Activated CD8-positive, alpha-beta memory T cell treated with anti-CD3 and anti-CD28 coated beads for 48 hours (primary cell): ENCODE measurements at places on chromosomes 2 and 18.

DNA sequence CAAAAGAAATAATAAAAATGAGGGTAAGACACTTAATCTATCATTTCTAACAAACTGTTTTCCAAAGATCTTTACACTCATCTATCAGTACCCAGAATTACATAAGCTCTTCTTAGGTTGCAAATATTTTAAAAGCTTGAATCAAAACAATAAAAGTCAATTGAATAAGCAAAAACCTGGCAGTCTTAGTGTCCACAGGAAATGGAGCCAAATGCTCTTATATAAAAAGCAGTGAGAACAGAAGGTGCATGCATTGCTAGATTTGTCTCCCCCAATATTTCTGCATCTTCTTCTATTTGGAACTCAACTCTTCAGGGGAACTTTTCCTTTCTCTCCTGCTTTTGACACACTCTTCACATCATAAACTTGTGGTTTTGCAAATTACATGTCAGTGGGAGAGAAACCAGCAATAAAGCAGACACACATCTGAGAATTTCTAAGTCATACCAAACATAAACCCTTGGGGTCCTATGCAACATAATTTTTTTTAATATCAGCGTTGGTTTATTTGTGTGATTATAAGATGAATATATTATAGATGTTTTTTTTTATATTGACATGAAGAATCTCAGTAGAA lies 343.9 kb upstream of the ACVR2A start:
- DNase-seq, result no peak

GRCh38 chr2:171432969-171433762 lies 624 bp downstream of the METTL8 start:
- peak; percentile 8 for DNase-seq

DNA sequence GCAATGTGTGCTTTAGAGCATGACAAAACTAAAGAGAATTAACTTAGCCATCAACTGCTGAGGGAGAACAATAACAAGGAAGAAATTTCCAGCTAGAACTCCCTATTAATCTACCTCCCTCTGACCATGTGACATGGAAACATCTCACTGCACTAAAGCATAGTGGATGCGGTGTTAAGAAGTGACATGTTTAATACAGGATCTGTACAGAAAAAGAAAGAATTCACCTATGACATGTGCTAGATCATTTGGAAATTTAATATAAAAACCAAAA lies 202.3 kb upstream of the KLHL14 start:
- no peak for DNase-seq

- no peak for DNase-seq
These were observed 27.4 kb downstream of the APCDD1 start for GRCh38 chr18:10481831-10482230.

DNA sequence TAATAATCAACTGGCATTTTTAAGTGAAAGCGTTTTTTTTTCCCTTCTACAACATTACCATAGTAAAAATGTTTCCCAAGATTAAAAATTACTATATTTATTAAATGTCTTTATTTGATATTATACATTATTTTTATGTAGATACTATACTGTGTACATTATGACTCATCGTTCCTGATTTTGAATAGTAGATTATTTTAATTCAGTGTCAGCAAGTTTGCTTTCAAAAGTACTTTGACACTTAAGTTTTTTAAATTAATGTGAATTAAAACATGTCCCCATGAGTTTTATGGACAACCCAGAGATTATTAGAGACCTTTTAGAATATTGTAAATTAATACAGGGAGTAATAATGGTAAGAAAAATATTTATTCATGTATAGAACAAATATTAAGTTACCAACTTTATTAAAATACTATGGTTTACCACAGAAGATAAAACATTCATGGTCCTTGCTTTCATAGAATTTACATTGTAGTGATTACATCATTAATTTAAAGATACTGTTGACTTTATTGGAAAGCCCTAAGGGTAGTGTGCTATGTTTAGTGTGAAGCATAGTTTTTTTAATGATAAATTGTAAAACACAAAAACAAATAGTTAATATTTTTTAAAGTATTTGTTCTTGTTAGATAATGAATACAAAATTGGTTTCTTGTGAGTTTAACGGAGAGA lies 21.9 kb downstream of the DYNC1I2 start:
- DNase-seq, result no peak

DNA sequence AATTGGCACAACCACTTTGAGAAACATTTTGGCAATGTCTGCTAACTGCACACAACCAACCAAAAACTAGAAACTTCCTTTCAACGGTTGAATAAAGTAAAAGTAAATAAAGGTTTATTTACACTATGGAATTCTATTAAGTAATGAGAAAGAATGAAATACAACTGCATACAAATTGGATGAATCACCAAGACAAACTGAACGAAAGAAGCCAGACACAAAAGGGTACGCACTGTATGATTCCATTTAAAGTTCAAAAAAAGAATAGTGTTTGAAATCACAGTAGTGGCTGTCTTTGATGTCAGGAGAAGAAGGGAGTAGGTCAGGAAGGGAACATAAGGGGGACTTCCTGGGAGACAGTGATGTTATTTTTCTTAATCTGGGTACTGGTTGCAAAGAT lies 46.5 kb upstream of the SULT1C3 start:
- no peak for DNase-seq

DNA sequence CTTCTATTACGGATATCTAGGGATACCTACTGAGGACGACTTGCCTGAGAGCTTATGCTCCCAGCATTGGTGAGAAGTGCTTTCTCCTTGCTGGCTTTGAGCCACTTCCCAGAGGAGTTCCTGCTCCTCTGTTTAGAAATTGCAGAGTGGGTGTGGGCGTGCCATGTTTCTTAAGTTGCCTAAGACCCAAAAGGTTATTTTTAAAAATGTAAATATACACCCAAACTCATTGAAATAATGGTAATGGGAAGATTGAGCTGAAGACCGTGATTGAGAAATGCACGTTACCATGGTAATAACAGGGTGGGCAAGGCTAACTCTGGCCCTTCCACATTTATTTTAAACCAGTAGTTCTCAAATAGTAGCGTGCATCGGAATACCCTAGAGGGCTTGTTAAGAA lies 17.2 kb upstream of the TMEM200C start:
- no peak for DNase-seq

DNA sequence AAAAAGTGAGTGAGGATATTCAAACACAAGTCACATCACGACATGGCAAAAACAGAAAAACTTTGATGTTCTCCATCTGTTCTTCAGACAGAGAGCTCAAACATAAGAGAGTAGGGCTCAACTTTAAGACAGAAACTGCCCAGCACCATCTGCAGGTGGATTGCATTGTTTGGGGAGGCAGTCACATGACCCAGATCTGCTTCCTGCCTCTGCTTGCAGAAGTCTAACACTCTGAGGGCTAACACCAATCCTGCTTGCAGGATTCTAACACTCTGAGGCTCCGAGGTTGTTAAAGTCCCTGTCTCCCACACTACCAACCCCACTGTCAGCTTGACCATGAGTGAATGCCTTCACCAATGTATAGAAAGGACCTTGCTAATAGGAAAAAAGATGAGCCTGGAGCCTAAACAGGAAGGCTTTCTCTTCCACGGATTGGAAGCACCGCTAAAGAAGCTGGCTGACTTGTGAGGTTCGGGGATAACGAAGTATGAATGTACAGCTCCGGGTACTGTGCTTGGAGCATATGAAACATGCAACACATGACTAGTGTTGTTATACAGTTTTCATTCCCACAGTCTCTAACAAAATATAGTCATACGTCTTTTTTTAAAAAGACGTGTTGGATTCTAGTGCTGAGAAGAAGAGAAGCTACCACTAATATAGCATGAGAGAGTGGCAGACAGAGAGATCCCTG lies 176.6 kb upstream of the CREB1 start:
- DNase-seq, result no peak

GRCh38 chr2:88637464-88637863 lies 10.2 kb upstream of the EIF2AK3 start:
- DNase-seq, result no peak

- no peak for DNase-seq
These were observed 564.2 kb downstream of the TSN start for GRCh38 chr2:122319539-122320132.

GRCh38 chr2:119856469-119856901 lies 96.8 kb downstream of the PTPN4 start:
- no peak for DNase-seq

DNA sequence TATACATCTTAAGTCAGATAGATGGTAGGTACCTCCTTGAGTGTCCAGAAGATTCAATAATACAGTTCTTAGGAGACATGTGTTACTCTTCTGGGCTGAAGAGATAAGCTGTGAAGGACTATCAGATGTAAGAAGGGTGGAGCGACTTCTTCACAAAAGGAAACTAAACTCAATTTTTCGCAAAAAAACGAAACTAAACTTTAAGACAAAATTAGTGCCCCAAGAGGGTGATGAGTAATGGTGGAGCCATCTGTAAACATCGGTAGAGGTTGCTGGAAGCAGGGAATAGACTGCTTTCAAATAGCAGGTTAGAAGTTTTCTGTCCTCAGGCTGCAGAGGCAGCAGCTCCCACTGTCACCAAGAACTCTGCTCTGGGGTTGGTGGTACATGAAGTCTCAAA lies 111.6 kb upstream of the TACR1 start:
- DNase-seq, result no peak

- no peak for DNase-seq
These were observed 519.3 kb upstream of the ID2 start for GRCh38 chr2:8162552-8162951.

- no peak for DNase-seq
These were observed 64.5 kb downstream of the LYPD6 start for GRCh38 chr2:149394864-149395263.

DNA sequence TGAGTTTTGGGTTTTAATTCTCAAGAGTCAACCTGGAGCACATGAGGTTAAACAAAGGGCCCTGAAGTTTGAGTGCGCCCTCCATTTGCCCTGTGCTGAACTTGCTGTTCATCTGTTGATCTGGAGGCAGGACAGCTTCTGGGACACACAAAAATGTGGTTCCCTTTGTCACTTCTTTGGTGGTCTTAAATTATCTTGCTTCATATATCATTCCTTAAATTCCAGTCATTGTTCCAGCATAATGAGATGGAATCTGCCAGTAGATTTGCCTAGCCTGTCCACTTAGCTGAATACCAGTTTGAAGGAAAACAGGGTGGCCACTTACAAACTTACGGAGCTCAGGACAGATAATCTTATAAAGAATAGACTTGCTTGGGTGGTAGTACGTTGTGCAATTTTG lies 916 bp downstream of the CETN1 start:
- no peak for DNase-seq

DNA sequence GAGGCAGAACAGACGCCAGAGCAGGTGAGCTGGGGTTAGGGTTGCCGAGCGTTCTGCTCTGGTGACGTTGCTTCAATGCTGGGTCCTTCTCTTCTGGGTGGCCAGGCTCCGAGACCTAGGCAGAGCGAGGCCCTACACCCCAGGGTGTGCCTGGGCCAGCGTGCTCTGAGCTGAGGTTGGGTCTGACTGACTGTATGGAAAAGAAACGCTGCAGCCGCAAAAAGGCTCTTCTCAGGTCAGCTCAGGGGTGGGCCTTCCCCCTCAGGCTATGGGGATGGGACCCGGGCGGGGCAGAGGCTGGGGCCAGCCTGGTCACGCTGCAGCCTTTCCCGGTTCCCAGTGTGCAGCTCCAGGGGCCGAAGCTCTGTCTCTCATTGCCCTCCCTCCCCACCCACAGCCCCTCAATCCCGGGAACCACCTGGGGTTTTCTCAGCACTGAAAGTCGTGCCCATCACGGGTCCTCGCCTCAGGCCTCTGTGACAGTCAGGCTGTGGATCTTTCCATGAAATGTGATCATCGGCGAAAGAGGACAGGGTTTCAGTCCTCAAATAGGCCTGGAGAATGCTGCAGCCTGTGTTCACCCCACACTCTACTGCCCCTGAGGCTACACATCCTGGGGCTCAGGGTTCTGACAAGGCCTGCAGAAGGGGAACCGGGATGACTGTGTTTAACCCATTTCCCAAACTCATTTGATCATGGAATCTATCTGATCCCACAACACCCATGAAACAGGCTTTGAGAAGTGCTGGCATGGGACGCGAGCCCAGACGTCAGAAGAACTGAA lies 19.4 kb downstream of the CYP26B1 start:
- no peak for DNase-seq

GRCh38 chr18:10872304-10872703 lies 277.1 kb downstream of the PIEZO2 start:
- no peak for DNase-seq

- no peak for DNase-seq
These were observed 15.2 kb downstream of the NPAS2 start for GRCh38 chr2:100835006-100835659.

GRCh38 chr18:48820483-48821250 lies 130.1 kb downstream of the SMAD7 start:
- no peak for DNase-seq

- no peak for DNase-seq
These were observed 24.4 kb downstream of the RDH14 start for GRCh38 chr2:18536100-18536499.

DNA sequence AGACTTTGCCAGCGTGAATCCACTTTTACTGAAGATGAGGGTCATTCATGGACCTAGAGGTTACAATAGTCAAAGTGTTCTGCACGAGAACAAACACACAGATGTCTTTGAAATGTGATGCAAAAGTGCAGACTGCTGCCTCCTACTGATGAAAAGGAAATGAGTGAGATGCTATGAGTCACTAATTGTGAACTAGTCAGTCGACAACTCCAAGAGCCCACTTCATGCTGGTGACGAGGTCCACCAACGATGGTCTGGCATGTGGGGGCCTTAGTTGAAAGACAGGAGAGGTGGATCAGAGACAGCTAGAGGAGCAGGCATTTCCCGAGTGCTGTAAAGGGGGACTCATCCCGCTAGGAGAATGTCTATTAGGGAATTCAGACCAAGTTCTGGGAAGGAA lies 17.1 kb upstream of the ZNF236 start:
- DNase-seq, result no peak

DNA sequence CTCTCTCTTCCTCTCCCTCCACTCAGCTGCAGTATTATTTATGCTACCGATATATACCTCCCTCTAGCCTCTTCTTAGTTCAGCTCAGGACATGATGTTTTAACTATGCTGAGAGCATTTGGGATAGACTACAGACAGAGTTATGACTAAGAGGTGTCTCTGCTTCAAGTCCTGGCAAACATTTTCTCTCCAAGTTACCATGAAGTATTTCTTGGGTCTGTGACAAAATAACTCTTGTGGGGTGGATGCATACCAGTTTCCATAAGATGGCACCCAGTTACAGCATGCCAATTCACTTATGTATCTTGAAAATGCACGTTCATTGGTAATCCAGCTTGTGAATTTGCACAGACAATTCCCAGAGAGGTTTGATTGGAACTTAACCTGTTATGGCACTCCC lies 737.6 kb downstream of the SLC4A3 start:
- DNase-seq, result no peak

DNA sequence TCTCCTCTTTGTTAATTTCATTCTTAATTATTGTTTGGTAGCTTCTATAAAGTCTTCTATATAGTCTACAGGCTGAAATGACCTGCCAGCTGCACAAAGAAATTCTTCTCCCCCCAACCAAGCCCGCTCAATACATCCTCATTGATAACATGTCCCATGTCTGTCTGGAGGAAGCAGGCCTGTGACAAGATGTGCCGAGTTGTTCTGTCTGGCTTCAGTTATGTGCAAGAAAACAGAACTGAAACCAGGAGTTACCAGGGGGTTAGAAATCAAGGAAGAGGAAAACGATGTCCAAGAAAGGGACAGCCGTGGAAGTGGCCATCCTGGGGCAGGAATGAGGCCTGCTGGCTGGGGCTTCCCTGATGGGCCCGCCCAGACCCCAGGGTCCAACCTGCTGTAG lies 57.6 kb downstream of the MTCL1 start:
- no peak for DNase-seq
